Endothelial cell (in vitro differentiated cells): ENCODE measurements at places on chromosomes 12 and 14. TPM values are rescaled to one million over a fixed set of nuclear protein-coding genes. Genes with fewer than 3 reads are reported as not detected.
A peak's percentile ranks its signal among the peaks of the same experiment; 100 is the strongest.

- H3K4me3 ChIP-seq = no peak overlapping the region
- no peaks in the 10 kb centered on the region for H3K4me1 ChIP-seq
- peaks cover 13% of the 10 kb centered on the region for H3K36me3 ChIP-seq
- no peak overlapping the region for H3K27ac ChIP-seq
Measured at GRCh38 chr14:53982546-53982945, 25.9 kb upstream of the BMP4 start.

DNA sequence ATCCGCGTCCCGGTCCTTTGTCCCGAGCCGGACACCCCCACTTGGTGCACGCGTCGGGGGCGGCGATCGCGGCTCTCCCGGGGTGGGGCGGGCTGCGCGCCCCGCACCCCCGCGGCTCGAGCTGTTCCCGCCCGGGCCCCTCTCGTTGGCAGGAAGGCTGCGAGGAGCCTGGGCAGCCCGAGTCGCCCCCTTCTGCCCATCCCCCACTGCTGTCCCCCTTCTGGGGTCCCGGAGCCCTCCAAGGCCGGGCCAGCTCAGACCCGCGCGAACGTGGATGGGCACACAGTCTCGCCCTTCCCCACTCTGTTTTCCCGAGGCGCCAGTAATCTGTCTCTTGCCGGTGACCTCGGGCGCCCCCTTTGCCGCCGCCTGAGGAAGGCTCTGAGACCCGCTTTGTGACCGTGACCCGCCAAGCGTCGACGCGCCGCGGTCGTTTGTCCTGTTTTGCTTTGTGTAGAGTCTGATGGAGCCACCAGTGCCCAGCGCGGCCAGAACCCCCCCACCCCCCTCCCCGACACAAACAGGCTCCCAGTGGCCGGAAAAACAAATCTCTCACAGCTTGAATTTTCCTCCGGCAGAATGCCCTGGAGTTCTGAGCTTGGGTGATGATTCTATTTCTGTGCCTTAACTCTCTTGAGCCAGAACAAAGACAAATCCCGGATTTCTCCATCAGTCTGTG is 610 bp downstream of the C14orf132 start:
- no peak overlapping the region for H3K27ac ChIP-seq
- H3K36me3 ChIP-seq = no peaks in the 10 kb centered on the region
- peak; percentile 50 for DNase-seq
- peaks cover 11% of the 10 kb centered on the region for H3K27me3 ChIP-seq
- peak overlapping the region; percentile 87 for H3K4me3 ChIP-seq

DNA sequence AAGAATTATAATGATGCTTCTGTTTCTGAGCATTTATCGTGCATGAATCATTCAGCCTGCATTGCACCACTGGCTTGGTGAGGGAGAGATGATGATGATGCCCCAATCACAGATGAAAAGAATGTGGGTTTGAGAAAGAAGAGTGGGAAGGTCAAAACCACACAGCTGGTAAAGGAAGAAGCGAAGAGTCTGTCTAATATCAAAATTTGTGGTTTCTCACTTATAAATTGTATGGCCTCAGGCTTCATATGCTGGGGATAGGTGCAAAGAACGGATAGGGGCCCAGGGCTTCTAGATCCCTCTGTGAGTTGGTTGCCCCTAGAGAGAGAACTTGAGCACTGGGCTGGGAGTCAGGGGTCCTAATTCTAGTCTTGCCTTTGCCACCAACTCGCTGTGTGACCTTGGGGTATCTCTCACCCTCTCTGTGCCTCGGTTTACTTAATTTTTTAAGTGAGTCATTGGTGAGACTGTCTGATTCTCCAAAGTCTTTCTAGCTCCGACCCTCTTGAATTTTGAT is 2.2 kb downstream of the OASL start:
- peaks cover 7% of the 10 kb centered on the region for H3K27me3 ChIP-seq
- H3K4me1 ChIP-seq = no peaks in the 10 kb centered on the region
- DNase-seq = no peak
- H3K36me3 ChIP-seq = no peaks in the 10 kb centered on the region

MYO1A gene
- 0.36 TPM for total RNA-seq

BICDL1 gene
- total RNA-seq = 2.8 TPM

DNA sequence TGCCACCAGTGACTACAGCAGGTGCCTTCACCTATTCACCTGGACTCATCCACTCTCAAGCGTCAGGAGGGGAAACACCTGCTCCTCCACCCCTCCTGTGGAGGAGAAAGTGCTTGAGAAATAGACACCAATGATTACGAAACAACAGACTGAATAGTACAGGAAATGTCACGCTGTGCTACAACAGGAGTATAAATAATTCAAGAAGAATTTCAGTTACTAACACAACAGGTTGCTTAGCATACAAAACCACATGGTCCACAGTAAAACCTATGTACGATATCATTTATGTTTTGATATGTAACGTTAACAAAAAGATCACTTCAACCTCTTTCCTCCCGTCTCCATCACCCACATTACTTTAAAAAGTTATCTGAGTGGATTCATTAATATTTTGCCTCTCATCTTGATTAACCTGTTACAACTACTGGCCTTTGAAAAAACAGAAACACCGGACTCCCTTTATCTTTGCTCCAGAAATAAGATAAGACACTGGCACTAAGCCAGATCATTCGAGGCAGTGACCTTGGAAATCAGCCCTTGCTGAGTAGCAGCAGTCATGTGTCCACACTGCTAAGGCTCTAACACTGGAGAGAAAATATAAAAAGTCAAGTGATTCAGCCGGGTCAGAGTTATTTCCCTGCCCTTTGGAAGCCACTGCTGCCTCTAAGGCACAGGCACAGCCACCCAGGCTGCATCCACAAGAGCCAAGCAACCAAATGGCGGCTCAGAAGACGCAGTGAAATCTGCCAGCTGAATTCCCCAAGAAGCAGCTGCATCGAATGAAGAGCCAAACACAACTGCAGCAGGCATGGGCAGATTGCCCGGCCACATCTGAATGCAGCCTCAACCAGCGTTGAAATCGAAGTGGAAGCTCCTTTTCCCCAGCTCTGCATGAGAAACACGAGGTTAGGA is 40.9 kb downstream of the NT5DC3 start:
- H3K4me3 ChIP-seq = no peak overlapping the region
- peak overlapping the region; percentile 17 for H3K27ac ChIP-seq
- H3K27me3 ChIP-seq = peaks cover 2% of the 10 kb centered on the region
- H3K36me3 ChIP-seq = no peaks in the 10 kb centered on the region

HPD gene
- not detected for total RNA-seq

- DNase-seq = no peak
- no peak overlapping the region for H3K4me3 ChIP-seq
- H3K36me3 ChIP-seq = no peaks in the 10 kb centered on the region
- peaks cover 5% of the 10 kb centered on the region for H3K27me3 ChIP-seq
Measured at GRCh38 chr12:119025786-119026185, 44.4 kb downstream of the SRRM4 start.

GRCh38 chr14:33120341-33120740 is 181.7 kb downstream of the NPAS3 start:
- no peak overlapping the region for H3K27ac ChIP-seq
- no peak for DNase-seq
- no peaks in the 10 kb centered on the region for H3K36me3 ChIP-seq
- H3K27me3 ChIP-seq = no peaks in the 10 kb centered on the region
- H3K4me3 ChIP-seq = no peak overlapping the region

DNA sequence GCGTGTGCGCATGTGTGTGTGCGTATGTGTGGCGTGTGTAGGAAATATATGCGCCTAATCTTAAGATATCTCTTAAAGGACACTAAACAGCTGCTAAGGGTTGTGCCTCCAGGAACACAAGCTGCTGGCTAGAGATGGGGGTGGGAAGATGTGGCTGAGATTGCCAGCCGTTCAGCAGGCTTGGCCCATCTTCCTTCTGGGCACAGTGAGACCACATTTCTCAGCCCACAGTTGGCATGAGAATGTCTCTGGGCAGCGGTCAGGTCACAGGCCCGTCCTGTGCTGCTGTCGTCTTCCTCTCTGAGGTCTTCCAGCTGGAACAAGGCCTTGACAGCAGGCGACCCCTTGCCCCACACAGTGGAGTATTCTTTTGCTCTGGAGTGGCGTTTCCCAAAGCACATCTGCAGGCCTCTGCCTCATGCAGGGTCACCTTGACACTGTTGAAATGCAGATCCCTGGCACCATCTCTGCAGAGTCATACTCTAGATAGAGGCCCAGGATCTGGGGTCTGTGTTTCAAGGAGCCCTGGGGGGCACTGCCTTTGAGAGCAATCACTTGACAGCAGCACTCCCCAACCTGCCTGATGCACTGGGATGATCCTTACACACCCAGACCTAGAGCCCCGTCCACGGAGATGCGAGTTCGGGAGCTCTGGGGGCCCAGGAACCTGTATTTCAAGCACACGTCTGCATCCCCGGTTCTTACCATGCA is 335.5 kb upstream of the SFSWAP start:
- H3K27ac ChIP-seq = no peak overlapping the region
- peaks cover 4% of the 10 kb centered on the region for H3K4me1 ChIP-seq
- DNase-seq = no peak

DNA sequence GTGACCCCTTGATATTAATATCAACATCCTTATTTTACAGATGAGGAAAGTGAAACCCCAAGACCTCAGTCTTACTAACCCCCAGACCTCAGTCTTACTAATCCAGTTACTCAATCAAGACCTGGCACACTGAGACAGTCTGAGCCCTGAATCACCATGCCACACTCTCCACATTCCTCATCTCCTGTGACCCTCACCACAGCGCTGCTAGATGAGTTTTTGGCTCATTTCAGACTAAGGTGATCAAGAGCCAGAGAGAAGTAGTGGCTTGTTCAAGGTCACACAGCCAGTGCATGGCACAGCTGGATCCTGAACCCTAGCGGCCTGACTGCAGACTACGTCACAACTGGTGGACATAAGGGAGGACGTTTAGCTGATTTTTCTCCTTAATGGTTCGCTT is 579.2 kb downstream of the BCL11B start:
- H3K27ac ChIP-seq = no peak overlapping the region
- no peak for DNase-seq
- no peaks in the 10 kb centered on the region for H3K4me1 ChIP-seq

CCDC198 gene
- total RNA-seq = not detected
